ENCODE measurements at places on chromosomes 16 and 17. TPM values are rescaled to one million over a fixed set of nuclear protein-coding genes. Genes with fewer than 3 reads are reported as not detected.

- no peak for DNase-seq
Observed at GRCh38 chr16:63323722-63324705, 1287.8 kb upstream of the CDH8 start.

GRCh38 chr17:28272166-28272565 lies 46.8 kb upstream of the TMEM97 start:
- no peak for DNase-seq

DNA sequence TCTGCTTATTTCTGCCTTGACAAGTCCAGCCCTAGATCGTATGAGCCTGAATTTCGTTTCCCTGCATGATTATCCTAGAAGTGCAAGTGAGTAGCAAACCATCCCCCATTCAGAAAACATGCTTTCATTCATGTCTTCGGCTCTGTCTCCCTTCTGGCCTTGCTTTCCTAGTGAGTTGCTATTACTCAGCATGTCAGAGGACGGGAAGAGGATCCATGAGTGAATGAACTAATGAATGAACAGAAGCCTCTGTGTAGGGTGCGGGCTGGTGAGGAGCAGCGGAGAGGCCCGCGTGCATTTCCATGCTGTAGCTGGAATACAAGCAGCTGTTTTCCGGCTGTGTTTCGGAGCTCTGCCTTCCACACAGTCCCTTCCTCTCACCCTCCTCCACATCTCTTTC lies 155.7 kb upstream of the NOL11 start:
- no peak for DNase-seq

DNA sequence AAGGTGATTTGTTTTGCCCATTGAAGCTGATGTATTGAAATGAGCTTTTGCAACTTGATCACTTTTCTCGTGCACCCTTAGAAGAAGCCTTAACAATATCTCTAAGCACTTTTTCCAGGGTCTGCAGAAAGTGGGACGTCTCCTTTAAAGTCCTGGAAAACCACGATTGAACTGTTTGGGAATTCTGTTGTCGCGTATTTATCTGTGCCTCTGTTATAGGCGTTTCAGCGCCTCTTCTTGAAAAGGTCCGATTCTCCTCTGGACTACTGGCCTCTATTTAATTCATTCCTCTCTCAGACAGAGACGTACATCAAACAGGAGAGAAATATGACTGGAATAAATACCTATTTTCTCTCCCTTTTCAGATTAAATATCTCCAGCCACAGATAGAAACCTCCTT lies 262.4 kb upstream of the PSMD7 start:
- no peak for DNase-seq

GRCh38 chr17:81717049-81717765 lies 5.1 kb downstream of the SLC25A10 start:
- DNase-seq: no peak

GRCh38 chr16:1639860-1640259 lies 27.7 kb downstream of the CRAMP1 start:
- DNase-seq: no peak

DNA sequence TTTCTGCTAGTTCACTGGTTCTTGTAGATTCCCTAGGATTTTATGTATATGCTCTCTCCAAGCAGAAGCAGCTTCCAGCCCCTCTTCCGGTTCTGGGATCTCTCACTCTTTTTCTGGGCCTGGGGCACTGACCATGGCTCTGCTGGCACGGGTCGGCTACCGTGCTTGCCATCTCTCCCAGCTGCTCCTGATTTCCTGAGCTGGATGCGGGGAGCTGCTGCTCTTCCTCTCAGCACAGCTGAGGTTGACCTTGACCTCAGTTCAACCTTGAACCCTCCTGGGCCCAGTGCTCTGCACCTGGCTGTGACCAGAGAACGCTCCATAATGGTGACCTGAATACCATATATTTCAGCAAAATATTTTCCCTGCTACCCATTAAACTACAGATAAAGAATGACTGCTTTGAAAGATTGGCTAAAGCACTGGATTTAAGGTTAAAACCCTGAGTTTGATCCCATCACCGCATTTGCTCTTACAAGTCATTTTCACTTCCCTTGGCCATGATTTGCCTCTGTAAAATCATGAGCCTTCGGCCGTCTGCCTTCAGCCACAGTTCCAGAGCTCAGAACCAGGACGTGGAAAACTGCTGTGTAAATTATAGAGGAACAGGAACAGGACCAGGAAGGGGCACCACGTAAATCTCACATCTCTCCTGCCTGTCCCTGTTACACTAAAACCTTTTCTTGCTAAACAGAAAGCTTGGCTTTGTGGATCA lies 130.8 kb upstream of the CHMP6 start:
- DNase-seq: no peak

DNA sequence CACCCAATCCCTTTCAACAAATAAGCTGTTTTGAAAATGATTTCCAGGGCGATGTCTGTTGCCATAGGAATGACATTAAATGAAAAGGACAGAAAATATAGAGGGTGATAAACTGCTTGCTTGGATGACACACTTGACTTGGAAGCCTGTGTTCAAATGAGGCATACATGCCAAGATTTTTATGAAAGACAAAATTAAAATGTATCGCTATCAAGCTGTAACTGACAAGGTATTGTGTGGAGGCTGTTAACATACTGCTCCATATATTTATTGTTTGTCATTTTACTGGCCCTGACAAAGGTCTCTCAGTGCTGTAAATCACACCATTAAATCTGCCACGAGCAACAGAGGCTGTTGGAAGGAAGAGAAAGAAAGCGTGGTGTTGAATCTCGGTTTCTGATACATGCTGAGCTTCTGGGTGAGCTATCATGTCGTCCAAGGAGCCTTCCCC lies 456.2 kb upstream of the SALL1 start:
- DNase-seq: no peak

DNA sequence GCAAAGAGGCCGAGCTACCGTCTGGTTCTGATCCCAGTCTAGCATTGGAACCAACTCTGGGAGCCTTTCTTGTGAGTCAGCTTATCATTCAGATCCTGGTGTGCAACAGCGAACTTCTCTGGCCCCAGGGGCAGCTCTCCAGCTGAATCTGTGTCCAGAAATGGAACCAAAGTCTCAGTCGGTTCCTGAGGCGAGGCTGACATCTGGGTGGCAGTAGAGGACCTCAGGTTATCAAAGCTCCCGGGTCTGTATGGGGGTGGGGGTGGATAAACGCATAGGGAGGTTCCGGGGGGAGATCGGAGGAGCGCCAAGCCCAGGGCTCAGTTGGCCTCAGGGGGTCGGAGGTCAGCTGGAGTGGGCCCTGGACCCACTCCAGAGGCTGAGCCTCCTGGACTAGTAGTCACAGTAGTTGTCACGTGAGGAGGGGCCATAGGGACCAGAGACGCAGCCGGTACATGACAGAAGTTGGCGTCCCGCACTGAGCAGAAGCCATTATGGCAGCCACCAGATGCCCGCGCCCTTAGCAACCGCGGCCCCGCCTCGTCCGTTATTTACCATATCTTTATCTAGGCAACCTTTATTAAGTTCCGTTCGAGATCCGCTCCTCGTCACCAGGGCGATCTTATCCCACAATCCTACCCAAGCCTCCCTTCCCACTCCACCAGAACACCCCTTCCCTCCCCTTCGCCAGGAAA lies 12.9 kb downstream of the RDM1 start:
- no peak for DNase-seq

GRCh38 chr16:69606985-69607384 lies 41.2 kb downstream of the NFAT5 start:
- no peak for DNase-seq

DNA sequence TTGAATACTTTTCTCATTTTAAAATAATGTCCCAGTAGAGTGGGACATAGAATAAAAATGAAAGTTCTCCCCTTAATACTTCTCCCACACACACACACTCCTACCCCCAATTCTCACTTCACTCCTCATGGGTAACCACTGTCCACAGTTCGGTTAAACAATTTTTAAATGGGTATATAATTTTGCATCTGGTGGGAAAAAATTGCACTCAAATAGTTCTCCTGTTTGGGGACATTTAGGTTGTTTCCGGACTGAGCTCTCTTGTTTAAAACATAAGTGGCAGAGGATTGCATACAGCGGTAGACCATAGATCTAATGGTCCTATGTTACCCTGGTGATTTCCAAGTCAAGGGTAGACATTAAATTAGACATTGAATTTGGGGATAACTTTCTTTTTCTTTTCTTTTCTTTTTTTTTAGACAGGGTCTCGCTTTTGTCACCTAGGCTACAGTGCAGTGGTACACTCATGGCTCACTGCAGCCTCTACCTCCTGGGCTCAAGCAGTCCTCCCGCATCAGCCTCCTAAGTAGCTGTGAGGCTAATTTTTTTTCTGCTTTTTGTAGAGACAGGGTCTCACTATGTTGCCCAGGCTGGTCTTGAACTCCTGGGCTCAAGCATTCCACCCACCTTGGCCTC lies 138.3 kb downstream of the SOCS1 start:
- DNase-seq: no peak

DNA sequence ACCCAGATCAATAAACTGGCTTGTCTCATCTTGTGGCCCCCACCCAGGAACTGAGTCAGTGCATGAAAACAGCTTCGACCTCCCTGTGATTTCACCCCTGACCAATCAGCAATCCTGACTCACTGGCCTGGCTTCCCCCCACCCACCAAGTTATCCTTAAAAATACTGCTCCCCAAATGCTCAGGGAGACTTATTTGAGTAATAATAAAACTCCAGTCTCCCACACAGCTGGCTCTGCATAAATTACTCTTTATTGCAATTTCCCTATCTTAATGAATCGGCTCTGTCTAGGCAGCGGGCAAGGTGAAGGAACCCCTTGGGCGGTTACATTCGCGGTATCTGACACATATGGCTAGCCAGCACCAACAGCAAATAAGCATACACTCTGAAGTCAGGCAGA lies 9.8 kb upstream of the RABEP1 start:
- DNase-seq: no peak

- DNase-seq: no peak
Observed at GRCh38 chr17:5044630-5045029, 9.4 kb upstream of the SLC52A1 start.

DNA sequence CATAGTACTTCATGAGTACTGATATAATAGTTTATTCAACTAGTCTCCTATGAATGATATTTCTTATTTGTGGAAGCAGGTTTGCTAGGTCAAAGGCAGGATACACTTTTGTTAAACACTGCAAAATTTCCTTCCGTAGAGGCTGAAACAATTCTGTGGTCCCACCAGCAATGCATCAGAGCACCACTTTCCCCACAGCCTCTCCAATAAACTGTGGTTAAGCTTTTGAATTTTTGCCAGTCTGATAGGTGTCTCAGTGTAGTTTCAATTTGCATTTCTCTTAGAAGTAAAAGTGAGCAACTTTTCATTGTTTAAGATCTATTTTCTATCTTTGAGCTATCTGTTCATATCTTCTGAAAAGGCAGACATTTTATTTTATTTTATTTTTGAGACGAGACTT lies 36.4 kb upstream of the CORO6 start:
- no peak for DNase-seq

- DNase-seq: no peak
Observed at GRCh38 chr17:45857977-45858708, 13.5 kb downstream of the SPPL2C start.

GRCh38 chr17:40522250-40522960 lies 21.0 kb upstream of the TNS4 start:
- DNase-seq: no peak

DNA sequence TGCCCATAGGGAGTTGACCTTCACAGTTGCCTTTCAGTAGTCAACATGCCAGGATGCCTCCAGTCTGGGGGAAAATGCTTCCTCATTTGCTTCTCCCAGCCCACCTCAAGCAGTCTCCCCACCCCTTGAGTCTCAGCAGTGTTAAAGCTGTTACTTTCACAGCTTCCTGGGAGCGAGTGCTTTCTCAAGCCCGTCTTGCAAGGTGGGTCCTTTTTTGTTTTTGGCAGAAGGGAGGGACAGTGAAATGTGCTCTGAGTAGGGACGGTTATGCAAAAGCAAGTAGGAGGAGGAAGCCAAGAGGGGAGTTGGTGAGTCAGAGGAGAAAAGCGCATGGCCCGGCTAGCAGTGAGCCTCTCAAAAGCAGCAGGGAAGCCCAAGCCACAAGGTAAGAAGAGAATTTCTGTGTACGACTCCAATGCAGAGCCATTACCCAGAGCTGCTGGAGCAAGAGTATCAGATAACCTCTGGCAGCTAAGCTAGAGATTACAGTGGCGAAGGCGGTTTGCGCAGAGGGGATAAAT lies at the start of gene CHST4:
CHST4 (plus strand) TSS at position 316 of the 521 bp plus-strand sequence. CDS start 10,252 bp downstream, outside the sequence.
- DNase-seq: no peak

DNA sequence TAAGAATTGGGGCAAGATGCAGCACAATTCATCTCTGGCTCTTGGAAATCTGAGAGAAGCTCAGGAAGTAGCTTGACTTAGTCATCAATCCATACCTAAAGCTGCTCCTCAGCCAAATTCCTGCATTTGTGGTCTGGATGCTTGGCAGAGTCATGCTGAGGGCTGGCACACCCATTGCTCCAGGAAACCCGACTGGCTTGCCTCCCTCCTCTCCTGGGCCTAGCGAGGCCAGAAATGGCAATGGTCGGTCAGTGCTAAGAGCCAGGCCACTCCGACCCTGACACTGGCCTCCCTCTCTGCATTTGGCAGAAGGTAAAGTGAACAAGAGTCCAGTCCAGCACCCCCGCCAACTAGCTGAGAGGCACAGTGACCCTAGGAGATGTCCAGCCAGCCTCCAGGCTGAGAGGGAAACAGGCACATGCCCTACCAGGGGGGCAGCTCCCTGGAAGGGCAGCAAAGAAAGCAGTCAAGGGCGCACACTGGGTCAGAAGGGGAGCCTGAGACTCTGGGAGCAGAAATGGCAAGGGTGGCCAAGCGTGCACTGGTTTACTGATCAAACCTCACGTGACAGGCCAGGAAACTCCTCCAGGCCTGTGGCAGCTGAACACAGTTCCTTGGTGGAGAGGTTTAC lies 10.0 kb downstream of the POLDIP2 start:
- DNase-seq: peak; percentile 53

DNA sequence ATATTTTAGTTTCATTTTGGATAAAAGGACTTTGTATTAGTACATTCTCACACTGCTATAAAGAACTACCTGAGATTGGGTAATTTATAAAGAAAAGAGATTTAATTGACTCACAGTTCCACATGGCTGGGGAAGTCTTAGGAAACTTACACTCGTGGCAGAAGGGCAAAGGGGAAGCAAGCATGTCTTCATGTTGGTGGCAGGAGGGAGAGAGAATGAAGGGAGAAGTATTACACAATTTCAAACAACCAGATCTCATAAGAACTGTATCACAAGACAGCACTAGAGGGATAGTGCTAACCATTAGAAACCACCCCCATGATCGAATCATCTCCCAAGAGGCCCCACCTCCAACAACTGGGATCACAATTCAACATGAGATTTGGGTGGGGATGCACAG lies 142.9 kb downstream of the USP31 start:
- no peak for DNase-seq

Gene SEPTIN1
- total RNA-seq: 0.63 TPM

Gene ZNF423
- 5.1 TPM for total RNA-seq

Gene KRT33B
- not detected for total RNA-seq

Gene SOST
- not detected for total RNA-seq

Gene CORO6
- total RNA-seq: 1.9 TPM

Gene OTOP3
- total RNA-seq: 0.35 TPM

Measured in pancreas (tissue), 10 donors.